ENCODE measurements at places on chromosomes 5 and 9. TPM values are rescaled to one million over a fixed set of nuclear protein-coding genes. Genes with fewer than 3 reads are reported as not detected.

- H3K27ac ChIP-seq: no peak overlapping the region
- no peak overlapping the region for H3K4me3 ChIP-seq
- no peaks in the 10 kb centered on the region for H3K27me3 ChIP-seq
- H3K4me1 ChIP-seq: peaks cover 4% of the 10 kb centered on the region
- no peak for DNase-seq
- H3K36me3 ChIP-seq: no peaks in the 10 kb centered on the region
These were observed 30.6 kb downstream of the PLPP7 start for GRCh38 chr9:131320031-131320685.

DNA sequence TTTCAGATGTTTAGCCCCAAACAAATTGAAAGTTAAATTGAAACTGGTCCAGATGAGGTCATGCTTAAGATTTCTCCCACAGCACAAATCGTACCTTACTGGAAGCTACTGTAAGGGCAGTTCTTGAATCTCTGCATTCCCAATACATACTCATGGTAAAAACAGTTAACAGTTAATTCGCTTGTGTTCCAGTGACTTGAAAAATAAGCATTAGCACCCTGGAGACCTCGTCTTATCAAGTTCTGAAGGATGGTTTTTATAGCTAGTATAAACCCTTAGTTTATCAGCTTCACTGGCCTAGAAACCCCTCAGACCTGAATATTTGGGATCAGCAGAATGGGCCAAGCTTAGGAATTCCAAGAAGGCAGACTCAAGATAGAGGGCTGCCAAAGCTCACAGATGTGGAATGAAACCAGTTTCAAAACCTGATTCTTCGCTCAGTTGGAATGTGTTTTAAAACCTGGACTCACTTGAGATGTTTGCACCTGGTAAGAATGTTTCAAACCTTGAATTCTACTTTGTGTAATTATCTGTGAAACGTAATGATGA is 103.6 kb downstream of the C9orf152 start:
- DNase-seq: no peak
- H3K27me3 ChIP-seq: no peaks in the 10 kb centered on the region
- H3K4me3 ChIP-seq: no peak overlapping the region

GRCh38 chr5:96936431-96937320 is 796 bp downstream of the LNPEP start:
- peaks cover 28% of the 10 kb centered on the region for H3K4me1 ChIP-seq
- H3K27ac ChIP-seq: no peak overlapping the region
- peak overlapping the region; percentile 91 for H3K4me3 ChIP-seq
- H3K27me3 ChIP-seq: no peaks in the 10 kb centered on the region
- DNase-seq: peak; percentile 3
- peaks cover 2% of the 10 kb centered on the region for H3K36me3 ChIP-seq

GABRA1 gene
- not detected for total RNA-seq

PCDHA1 gene
- 0.07 TPM for total RNA-seq

- no peak overlapping the region for H3K4me3 ChIP-seq
- no peaks in the 10 kb centered on the region for H3K36me3 ChIP-seq
- DNase-seq: no peak
- H3K27me3 ChIP-seq: no peaks in the 10 kb centered on the region
These were observed 7.0 kb downstream of the SH3GLB2 start for GRCh38 chr9:129021091-129021490.

- DNase-seq: no peak
- H3K4me1 ChIP-seq: no peaks in the 10 kb centered on the region
- H3K27me3 ChIP-seq: no peaks in the 10 kb centered on the region
These were observed 25.4 kb upstream of the AGXT2 start for GRCh38 chr5:35073160-35073559.

IL3 gene
- not detected for total RNA-seq

DNA sequence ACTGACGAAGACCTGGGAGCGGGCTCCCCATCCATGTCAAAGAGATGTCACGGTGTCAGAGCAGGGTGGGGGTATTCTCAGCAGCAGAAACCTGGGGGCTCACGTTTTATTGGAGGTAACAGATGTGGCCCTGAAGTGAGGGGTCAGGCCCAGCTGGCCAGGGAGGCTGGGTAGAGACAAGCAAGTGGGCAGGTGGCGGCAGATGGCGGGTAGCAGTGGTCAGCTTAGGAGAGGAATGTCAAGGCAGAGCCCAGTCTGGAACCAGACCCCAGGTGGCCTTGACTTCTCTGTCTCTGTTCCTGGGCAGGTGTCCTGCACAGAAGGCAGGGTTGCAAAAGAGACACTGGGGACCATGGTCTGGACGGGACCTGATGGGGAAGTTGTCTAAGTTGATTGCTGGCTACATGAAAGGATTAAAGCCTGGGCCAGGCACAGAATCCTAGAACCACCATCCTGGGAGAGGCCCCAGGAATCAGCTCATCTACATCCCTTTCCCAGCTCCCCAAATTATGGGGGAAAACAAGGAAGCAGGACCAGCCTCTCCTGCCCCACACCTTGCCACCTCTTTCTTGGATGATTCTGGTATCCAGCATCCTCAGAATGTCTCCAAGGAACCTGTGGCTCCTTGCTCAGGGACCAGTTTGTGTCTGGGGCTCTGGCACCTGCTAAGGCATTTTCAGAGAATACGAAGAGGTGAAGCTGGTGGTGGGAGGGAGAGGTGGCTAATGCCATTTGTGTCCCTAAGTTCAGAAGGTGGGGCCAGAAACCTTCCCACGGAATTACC is 72.5 kb downstream of the AMBP start:
- H3K27ac ChIP-seq: no peak overlapping the region
- DNase-seq: no peak
- H3K27me3 ChIP-seq: no peaks in the 10 kb centered on the region
- H3K36me3 ChIP-seq: peaks cover 14% of the 10 kb centered on the region

LCN6 gene
- total RNA-seq: not detected

OXCT1 gene
- 33.0 TPM for total RNA-seq

DNA sequence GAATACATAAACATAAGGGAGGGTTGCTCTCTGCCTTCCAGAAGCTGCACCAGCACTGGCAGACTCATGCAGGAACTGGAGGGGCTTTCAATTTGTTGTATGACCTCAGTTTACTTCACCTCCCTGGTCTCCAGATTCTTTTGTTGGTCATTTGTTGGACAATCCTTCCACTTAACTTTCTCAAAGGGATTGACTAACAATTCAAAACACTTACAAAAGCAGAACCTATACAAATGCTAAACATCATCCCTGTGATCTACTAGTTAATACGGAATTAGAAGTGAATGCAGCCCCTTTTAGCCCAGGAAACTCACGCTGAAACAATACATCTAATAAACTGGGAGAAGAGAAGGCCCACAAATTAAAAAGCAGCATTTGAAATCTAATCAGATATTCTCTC is 404.6 kb upstream of the BRINP1 start:
- H3K27me3 ChIP-seq: peaks cover 12% of the 10 kb centered on the region
- no peak overlapping the region for H3K27ac ChIP-seq
- DNase-seq: no peak

GRCh38 chr9:14670718-14671117 is 22.5 kb downstream of the ZDHHC21 start:
- peaks cover 8% of the 10 kb centered on the region for H3K36me3 ChIP-seq
- H3K27me3 ChIP-seq: no peaks in the 10 kb centered on the region
- H3K4me1 ChIP-seq: no peaks in the 10 kb centered on the region
- no peak overlapping the region for H3K4me3 ChIP-seq

GRCh38 chr9:35611230-35611797 is 6.3 kb downstream of the TESK1 start:
- H3K27me3 ChIP-seq: peaks cover 41% of the 10 kb centered on the region
- H3K36me3 ChIP-seq: peaks cover 2% of the 10 kb centered on the region
- peaks cover 6% of the 10 kb centered on the region for H3K4me1 ChIP-seq
- peak; percentile 27 for DNase-seq

GRCh38 chr5:43659075-43659474 is 56.1 kb downstream of the NNT start:
- no peak overlapping the region for H3K27ac ChIP-seq
- no peaks in the 10 kb centered on the region for H3K27me3 ChIP-seq
- H3K36me3 ChIP-seq: peaks cover 19% of the 10 kb centered on the region
- H3K4me3 ChIP-seq: no peak overlapping the region

- peaks cover 7% of the 10 kb centered on the region for H3K4me1 ChIP-seq
- no peak for DNase-seq
- no peaks in the 10 kb centered on the region for H3K27me3 ChIP-seq
- H3K36me3 ChIP-seq: no peaks in the 10 kb centered on the region
- H3K27ac ChIP-seq: peak overlapping the region; percentile 4
- no peak overlapping the region for H3K4me3 ChIP-seq
These were observed 124.0 kb upstream of the EFNA5 start for GRCh38 chr5:107794741-107795140.

DNA sequence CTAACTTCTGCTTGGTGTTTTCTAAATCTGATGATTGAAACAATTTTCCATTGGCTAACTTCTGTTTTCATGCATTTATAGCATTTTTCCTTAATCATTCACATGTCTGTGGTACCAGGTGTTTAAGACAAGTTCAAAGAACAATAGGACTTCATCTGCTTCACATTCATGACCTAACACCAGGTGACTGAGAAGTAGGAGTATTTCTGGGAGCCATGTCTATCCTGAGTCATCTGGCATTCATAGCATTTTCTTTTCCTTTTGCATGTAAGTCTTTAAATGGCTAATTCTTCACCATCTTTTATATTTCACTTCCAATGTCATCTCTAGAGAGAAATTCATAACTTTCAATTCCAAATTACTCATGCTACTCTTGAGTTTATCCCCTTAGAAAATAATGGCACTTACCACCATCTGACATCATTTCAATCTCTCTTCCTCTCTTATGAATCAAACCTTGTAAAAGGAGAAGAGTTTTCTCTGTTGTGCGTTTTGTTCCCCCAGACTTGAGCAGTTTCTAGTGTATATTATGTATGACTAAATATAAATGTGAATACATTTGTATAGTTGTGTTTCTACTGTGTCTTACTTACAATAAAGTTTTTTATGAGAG is 1196.1 kb upstream of the CDH9 start:
- no peaks in the 10 kb centered on the region for H3K27me3 ChIP-seq
- H3K27ac ChIP-seq: no peak overlapping the region
- no peak overlapping the region for H3K4me3 ChIP-seq
- no peak for DNase-seq
- H3K36me3 ChIP-seq: no peaks in the 10 kb centered on the region
- H3K4me1 ChIP-seq: no peaks in the 10 kb centered on the region

CTSV gene
- 7.2 TPM for total RNA-seq

DNA sequence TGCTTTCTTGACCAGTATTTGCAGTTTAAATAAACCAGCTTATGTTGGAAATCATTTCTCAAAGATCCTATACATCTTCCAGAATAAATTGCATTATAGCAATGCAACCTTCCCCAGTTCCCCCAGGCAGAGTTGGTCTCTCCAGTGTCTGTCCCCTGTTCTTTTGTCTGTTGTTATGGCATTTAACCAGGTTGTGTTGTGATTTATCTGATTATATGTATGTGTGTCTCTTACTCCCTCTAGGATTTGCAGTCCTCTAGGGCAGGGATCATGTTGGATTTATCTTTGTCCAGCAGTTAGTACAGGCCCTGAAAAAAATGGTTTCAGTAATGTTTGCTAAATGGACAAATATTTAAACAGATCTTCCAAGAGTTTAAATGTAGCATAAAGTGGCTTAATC is 17.3 kb downstream of the GARNL3 start:
- no peak overlapping the region for H3K27ac ChIP-seq
- no peaks in the 10 kb centered on the region for H3K36me3 ChIP-seq
- H3K4me1 ChIP-seq: no peaks in the 10 kb centered on the region
- H3K27me3 ChIP-seq: no peaks in the 10 kb centered on the region
- H3K4me3 ChIP-seq: no peak overlapping the region

DNA sequence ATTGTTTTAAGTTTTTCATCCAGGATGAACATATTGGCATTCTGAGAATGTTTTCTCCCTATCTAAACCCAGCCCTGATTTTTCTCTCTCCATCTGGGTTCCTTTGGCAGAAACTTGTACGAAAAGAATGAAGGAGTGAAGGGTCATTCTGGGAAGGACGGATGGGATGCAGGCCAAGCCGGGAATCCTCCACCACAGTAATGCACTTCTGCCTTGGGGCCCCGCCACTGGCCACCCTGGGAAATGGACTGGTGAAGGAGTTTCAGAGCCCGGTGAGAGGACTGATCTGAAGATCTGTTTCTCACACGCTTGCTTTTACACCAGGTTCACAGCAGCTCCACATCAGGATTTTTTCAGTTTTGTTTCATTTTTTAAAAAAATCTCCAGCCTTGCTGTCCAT is 554.8 kb downstream of the BNC2 start:
- no peak for DNase-seq
- no peaks in the 10 kb centered on the region for H3K36me3 ChIP-seq
- no peaks in the 10 kb centered on the region for H3K27me3 ChIP-seq
- no peak overlapping the region for H3K4me3 ChIP-seq
- no peak overlapping the region for H3K27ac ChIP-seq
- peaks cover 26% of the 10 kb centered on the region for H3K4me1 ChIP-seq

PDCD1LG2 gene
- total RNA-seq: not detected

GRCh38 chr9:136626066-136626725 is 36.5 kb upstream of the EGFL7 start:
- no peak for DNase-seq
- peaks cover 11% of the 10 kb centered on the region for H3K4me1 ChIP-seq
- no peak overlapping the region for H3K27ac ChIP-seq
- H3K27me3 ChIP-seq: no peaks in the 10 kb centered on the region
- H3K36me3 ChIP-seq: no peaks in the 10 kb centered on the region

ZNF462 gene
- 195 TPM for total RNA-seq

RFESD gene
- 3.4 TPM for total RNA-seq

- H3K27ac ChIP-seq: no peak overlapping the region
- no peak for DNase-seq
- peaks cover 10% of the 10 kb centered on the region for H3K36me3 ChIP-seq
- peaks cover 10% of the 10 kb centered on the region for H3K4me1 ChIP-seq
These were observed 8.2 kb downstream of the HSPB3 start for GRCh38 chr5:54463713-54464112.

HMMR gene
- 44.4 TPM for total RNA-seq

- DNase-seq: no peak
- H3K27ac ChIP-seq: no peak overlapping the region
- H3K36me3 ChIP-seq: peaks cover 3% of the 10 kb centered on the region
- H3K4me3 ChIP-seq: no peak overlapping the region
- no peaks in the 10 kb centered on the region for H3K4me1 ChIP-seq
These were observed 449.6 kb upstream of the CHD1 start for GRCh38 chr5:99378443-99378842.

- no peaks in the 10 kb centered on the region for H3K27me3 ChIP-seq
- no peak overlapping the region for H3K4me3 ChIP-seq
- no peaks in the 10 kb centered on the region for H3K36me3 ChIP-seq
- H3K4me1 ChIP-seq: peaks cover 12% of the 10 kb centered on the region
These were observed 17.0 kb downstream of the FOCAD start for GRCh38 chr9:20701060-20701459.

GRCh38 chr9:94866770-94867169 is 140.3 kb downstream of the AOPEP start:
- no peak overlapping the region for H3K27ac ChIP-seq
- H3K4me3 ChIP-seq: no peak overlapping the region
- H3K36me3 ChIP-seq: no peaks in the 10 kb centered on the region
- H3K27me3 ChIP-seq: no peaks in the 10 kb centered on the region

DNA sequence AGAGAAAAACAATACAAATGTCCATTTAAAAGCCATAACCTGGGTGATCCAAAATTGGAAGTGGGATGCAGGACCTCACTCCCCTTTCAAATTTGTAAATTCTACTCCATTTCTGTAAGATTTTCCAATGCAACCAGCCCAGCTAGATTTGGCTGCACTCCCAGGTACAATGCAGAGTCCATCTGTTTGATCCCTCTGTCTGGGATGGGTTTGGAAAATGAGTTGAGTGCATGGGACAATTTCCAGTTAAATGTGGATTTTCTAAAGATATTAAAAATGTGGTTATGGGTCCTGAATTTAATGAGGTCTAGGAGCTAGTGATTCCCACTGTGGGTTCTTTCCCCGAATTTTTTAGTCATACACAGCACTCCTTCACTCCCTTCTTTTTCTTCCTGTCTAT is 104.0 kb upstream of the ATP10B start:
- H3K4me1 ChIP-seq: no peaks in the 10 kb centered on the region
- H3K4me3 ChIP-seq: no peak overlapping the region
- no peak overlapping the region for H3K27ac ChIP-seq
- H3K27me3 ChIP-seq: no peaks in the 10 kb centered on the region

ADAMTS12 gene
- 10.8 TPM for total RNA-seq

TMEM174 gene
- not detected for total RNA-seq

Measured in neural crest cell (in vitro differentiated cells).